Small intestine (tissue), 16 donors: ENCODE measurements at places on chromosomes 7 and 10. TPM values are rescaled to one million over a fixed set of nuclear protein-coding genes. Genes with fewer than 3 reads are reported as not detected.

GRCh38 chr7:11252705-11253272, 279.1 kb downstream of the PHF14 start:
- no peak for DNase-seq

DNA sequence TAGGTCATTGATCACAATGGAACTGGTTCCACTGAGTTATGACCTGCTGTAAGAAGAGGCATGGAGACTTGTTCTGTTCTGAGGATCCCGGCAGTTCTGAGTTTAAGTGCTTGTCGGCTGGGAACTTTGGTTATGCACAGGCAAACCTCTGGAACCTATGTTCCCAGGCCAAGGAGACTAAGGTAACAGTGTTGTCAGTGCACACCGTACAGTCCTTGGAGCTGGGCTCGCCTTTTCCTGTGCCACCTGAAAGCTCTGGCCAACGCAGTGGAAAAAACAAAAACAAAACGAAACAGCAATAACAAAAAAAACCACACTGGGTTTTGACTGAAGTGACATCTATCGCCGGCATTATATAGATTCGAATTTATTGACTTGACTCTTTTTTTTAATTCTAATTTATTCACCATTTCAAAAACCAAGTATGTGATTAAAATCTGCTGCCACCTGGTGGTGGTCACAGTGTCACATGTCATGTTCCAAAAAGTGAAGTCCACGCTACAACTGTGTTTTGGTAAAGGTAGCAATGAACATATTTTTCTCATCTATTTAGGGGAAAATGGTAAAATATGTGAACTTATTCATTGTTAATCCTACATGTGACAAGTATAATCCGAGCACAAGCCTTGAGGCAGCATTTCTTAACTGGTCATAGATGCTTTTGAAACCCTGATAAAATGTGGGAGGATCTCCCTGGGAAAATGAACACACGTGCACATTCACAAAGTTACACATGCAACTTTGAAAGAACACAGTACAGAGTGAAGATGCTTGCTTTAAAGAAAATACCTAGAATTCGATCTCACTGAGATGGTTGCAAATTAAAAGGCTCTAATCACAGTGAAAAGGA, 113.8 kb upstream of the PPP2R2D start:
- DNase-seq, result peak; percentile 28

GRCh38 chr10:3729397-3729976, 55.5 kb downstream of the KLF6 start:
- no peak for DNase-seq

- DNase-seq, result no peak
Measured at GRCh38 chr7:148481971-148482626, 108.5 kb upstream of the C7orf33 start.

DNA sequence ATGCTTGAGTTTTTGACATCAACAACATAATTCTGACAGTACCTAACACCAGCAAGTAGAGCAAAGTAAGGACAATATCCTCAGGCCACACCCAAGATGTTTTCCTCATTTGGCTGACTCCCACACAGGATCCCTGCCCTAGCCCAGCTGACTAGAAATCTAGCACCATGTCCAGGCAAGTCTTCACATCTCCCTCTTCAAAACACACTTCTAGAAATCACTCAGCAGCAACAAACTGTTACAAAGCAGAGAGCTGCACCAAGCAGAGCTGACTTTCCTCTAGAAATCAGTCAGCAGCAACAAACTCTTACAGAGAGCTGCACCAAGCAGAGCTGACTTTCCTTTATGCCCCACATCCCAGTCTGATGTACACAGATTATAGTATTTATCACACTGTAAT, 7.7 kb downstream of the TMEM168 start:
- no peak for DNase-seq

The SYNPO2L gene
- not detected for polyA plus RNA-seq

DNA sequence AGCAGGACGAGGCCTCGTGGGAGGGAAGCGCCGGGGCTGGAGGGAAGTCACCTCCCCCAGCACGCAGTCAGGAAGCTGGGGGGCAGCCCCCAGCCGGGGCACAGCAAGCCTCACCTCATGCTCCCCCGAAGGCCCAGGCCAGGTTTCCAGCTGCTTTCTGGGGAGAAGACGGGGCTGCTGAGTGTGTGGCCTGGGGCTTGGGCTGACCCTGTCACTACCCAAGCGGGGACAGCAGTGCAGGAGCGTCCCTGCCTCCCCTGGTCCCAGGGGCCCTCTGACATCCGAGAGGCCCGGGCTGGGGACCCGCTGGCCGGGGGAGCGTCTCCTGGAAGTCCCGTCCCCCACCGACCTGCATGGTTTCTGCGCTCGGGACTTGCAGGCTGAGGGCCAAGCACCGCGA, 19.7 kb upstream of the NKX6-2 start:
- DNase-seq, result no peak

The ANLN gene
- 3.1 TPM for polyA plus RNA-seq

GRCh38 chr10:74032900-74033655, 35.2 kb downstream of the VCL start:
- peak; percentile 28 for DNase-seq

The MOGAT3 gene
- polyA plus RNA-seq, result 69.3 TPM

The TEX36 gene
- not detected for polyA plus RNA-seq

DNA sequence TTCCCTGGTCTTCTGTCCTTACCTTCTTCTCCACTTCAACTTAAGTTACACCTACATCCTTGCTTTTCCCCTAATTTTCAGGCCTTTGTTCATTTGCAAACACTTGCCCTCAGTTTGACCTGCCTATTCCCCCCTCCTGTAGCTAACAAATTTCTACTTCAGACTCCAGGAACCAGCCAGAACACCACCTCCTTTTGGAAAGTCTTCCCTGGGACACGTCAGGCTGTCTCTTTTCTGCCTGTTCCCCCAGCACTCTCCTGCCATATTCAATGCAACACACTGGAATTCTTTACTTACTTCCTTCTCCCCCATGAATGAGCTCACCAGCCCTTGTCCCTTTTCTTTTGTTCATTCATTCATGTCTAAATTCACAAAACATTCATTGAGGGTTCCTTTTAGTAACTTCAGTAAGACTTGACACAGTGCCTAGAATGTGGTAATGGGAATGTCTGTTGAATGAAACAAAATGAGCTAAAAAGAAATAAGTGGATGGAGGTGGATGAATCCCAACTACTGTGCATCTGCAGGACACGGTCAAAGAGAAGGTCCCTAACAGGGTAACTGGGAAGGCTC, 478.0 kb downstream of the KCNMA1 start:
- DNase-seq, result no peak

- DNase-seq, result no peak
Measured at GRCh38 chr10:125093199-125093973, 67.0 kb downstream of the CTBP2 start.

- DNase-seq, result no peak
Measured at GRCh38 chr7:109020251-109020650, 450.6 kb downstream of the DNAJB9 start.

DNA sequence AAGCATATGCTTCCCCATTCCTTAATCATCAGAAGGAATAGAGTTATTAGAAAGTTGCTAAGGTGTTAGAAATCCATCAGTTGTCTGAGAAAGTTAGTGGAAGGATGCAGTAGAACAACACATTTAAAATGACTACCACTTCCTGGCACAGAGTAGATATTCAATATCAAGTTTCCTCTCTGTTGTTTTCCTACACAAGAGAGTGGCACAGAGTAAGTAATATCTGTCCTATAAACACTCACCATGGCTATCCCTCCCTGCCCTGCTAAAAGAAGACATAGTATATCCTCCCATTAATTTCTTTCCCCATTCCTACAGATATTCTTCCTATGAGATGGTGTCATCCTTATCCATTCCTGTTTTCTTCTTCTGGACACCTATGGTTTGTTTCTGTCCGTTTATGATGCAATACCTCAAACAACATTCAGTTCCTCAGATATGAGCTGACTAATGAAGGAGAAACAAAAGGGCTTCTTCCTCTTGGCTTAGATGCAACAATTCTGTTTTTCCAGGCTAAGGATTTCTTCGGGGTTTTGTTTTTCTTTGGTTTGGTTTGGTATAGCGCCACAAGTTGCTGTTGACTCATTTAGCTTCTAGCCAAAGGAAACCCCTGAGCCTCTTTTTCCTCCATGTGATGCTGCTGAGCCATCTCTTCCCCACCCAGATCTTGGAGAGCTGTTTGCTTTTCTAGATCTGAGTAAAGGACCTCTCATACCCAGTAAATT, 32.9 kb upstream of the BPGM start:
- no peak for DNase-seq

GRCh38 chr7:158256091-158256816, 331.4 kb downstream of the PTPRN2 start:
- DNase-seq, result no peak

GRCh38 chr7:81594767-81595166, 175.1 kb downstream of the HGF start:
- no peak for DNase-seq

The DIP2C gene
- 6.2 TPM for polyA plus RNA-seq

GRCh38 chr7:159065852-159066480, 78.7 kb downstream of the VIPR2 start:
- no peak for DNase-seq

DNA sequence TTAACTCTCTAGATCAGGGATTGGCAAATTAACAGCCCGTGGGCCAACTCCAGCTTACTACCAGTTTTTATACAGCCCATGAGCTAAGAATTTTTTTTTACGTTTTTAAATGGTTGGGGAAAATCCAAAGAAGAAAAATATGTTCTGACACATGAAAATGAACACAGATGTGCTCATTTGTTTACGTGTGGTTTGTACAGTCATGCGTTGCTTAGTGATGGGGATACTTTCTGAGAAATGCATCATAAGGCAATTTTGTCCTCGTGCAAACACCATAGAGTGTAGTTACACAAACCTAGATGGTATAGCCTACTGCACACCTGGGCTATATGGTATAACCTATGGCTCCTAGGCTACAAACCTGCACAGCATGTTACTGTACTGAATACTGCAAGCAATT, 8.3 kb upstream of the SMKR1 start:
- DNase-seq, result no peak

The PDE1C gene
- polyA plus RNA-seq, result 0.54 TPM

GRCh38 chr10:126042906-126043305, 146.5 kb downstream of the FANK1 start:
- no peak for DNase-seq

The CNTNAP2 gene
- polyA plus RNA-seq, result 10.1 TPM
